ENCODE measurements at places on chromosomes 16 and 17.

DNA sequence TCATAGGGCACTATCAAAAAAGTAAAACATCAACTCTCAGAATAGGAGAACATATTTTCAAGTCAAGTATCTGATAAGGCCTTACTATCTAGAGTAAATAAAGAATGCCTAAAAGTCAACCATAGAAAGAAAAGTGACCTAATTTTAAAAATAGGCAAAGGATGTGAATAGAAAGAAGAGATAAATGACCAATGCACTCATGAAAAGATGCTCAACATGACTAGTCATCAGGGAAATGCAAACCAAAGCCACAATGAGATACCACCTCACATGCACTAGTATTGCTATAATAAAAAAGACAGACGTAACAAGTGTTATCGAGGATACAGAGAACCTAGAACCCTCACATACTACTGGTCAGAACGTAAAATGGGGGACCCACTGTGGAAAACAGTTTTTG is 90.8 kb downstream of the DYNLRB2 start:
- no peak for DNase-seq

GRCh38 chr16:4380119-4381063 is 8.7 kb downstream of the VASN start:
- no peak for DNase-seq

DNA sequence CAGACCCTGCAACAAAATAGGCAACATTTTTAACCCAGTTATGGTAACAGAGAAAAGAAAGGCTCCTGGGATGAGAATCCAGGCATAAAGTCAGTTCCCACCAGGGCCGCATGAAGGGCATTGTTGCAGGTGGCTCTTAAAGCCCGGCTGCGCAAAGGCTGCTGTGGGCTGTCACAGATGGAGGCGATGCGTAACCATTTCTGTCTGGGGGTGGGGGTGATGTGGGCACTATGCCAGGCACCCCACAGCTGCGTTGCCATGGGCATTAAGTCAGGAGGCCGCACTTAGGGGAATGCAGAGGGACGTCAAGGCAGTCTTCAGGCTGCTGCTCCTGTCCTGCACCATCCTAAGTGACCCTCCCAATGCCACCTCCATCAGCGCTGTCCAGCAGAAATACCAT is 228.4 kb downstream of the CPPED1 start:
- no peak for DNase-seq

DNA sequence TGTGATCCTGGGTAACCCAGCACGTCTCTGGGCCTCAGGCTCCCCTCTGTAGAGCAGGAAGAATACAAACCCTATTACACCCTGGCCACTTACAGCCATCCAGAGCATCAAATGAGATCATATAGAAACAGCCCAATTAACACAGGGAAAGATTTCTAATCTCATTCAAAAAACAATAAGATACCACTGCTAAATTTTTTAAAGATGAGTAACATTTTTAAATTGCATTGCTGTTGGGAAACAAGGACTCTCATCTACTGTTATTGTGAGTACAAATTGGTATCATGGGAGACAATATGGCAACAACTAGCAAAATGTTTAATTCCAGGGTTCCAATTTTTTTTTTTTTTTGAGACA is 41.1 kb downstream of the SRL start:
- DNase-seq = no peak

GRCh38 chr17:78567991-78568390 is 9.2 kb downstream of the DNAH17 start:
- DNase-seq = no peak

- no peak for DNase-seq
Measured at GRCh38 chr16:66385415-66385814, 18.9 kb downstream of the CDH5 start.

DNA sequence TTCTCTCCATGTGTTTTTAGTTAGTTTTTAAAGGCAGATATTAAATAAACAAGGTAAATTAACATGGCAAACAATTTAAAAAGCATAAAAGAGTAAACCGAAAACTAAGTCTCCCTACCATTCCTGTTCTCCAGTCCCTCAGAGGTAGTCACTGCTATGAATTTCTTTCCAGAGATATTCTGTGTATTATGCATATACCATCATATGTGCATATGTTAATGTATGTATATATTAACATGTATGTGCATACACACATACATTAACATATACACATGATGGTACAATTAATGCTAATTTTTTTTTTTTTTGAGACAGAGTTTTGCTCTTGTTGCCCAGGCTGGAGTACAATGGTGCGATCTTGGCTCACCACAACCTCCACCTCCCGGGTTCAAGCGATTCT is 32.5 kb downstream of the TANGO6 start:
- no peak for DNase-seq

GRCh38 chr17:51065466-51065865 is 55.2 kb downstream of the SPAG9 start:
- no peak for DNase-seq

All from small intestine (tissue), 16 donors.